ENCODE measurements at places on chromosomes 4 and X.

GRCh38 chr4:54942721-54943120 lies 182.7 kb downstream of the KDR start:
- no peak for DNase-seq

DNA sequence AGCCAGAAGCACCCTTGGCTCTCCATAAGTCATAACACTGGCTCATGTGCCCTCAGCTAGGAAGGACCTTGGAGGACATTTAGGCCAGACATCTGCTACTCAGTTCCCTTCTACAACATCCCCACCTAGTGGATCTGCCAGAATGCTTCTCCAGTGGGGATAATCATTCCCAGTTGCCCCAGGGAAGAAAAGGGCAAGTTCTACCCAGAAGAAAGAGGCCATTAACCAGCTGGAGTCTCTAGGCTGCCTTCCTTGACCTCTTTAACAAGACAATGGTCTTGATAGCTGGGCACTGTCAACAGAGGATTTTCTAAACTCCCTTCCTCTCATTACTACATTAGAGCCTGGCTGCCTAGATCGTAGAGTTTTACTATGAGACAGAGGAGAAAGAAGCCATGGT lies 42.0 kb downstream of the LGI2 start:
- no peak for DNase-seq

DNA sequence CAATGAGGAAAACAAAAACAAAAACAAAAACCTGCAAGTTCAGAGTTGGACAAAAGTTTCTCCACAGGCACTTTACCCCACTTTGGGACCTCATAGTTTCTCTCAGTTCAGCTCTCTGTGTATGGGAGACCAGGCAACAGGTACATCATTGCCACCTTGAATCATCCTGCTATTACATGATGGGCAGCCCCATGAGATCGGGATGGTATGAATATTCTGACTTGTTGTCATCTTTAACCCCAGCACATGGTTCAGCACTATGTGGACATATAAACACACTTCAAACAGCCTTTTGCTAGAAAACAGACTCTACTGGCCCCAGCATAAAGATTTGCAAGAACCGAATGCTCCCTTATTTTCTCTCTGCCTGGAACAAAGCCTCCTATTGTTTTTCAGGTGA lies 176.9 kb upstream of the SCML1 start:
- no peak for DNase-seq

DNA sequence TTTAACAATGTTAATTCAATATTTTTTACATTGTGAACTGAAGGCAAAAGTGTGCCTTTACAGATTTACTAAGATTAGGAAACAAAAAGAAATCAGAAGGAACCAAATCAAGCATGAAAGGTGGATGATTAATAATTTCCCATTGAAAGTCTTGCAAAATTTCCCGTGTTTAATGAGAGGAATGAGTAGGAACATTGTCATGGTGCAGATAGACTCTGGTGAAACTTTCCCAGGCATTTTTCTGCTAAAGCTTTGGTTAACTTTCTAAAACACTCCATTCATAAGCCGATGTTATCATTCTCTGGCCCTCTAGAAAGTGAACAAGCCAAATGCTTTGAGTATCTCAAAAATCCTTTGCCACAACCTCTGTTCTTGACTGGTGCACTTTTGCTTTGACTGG lies 1522.8 kb upstream of the PABPC4L start:
- DNase-seq: no peak

DNA sequence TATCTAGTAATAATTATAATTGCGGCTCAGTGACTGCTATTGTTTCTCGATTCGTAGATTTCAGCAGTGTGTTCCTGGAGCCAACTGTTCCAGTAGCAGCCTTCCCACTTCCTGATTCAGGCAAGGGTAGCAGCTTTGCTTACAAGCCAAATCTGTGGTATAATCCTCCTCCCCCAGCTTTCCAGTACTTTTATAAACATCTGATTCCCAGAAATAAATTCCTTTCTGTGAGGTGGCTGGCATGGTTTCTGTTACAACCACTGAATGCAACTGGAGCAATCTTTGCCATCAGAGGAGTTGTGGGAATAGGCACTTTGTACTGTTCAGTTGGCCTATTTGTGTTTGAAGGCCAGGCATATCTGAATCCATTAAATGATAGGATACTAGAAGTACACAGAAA lies 80.0 kb downstream of the GLRA3 start:
- no peak for DNase-seq

DNA sequence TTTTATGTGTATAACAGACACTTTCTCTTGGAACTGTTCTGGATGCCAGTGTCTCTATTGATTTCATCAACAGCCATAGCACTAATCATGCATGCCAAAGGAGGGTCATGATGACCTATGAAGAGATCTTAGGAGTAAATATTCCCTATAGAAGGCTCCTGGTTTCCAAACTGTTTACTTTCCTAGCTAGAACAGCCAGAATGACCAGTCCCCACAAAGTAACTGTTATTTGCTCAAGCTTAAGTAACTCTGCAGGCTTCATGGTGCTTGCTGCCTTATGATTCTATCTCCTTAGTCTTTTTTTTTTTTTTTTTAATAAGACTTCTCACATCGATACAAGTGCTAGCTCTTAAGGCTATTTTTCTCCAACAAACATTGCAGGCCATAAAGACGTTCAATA lies 12.4 kb downstream of the S100G start:
- DNase-seq: no peak

- no peak for DNase-seq
Observed at GRCh38 chr4:122456231-122457116, at the start of gene IL2. IL2 (minus strand) TSS chr4:122456725; CDS start chr4:122456440, 285 bp downstream.

DNA sequence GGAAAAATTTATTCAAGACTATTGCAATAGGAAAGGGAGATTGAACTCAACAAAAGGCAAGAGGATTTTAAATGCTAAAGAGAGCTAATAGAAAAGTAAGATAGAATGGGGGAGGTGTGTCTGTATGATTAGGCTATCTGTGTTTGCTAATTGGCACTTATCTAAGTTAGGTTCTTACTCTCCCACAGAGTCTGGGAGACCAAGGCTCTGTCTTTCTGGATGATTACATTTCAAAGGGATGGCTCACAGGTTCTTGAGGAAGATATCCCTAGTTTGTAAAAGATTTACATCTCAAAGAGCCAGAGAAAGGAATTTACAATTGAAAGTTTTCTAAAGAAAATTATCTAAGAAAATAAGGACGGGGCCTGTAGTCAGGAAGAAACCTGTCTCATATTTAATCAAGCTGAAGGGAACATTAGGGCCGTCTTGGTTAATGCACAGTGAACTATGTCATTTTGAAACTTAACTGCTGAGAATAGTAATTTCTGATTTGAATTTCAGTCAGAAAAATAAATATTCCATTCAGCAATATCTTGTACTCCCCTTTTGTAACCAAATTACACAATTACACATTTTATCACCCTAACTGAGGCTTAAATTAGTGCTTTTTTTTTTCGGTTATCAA lies 75.8 kb downstream of the MAGEB10 start:
- no peak for DNase-seq

- peak; percentile 1 for DNase-seq
Observed at GRCh38 chrX:151488677-151489076, 74.8 kb upstream of the PASD1 start.

GRCh38 chr4:71004281-71004851 lies 10.9 kb downstream of the DCK start:
- DNase-seq: no peak

DNA sequence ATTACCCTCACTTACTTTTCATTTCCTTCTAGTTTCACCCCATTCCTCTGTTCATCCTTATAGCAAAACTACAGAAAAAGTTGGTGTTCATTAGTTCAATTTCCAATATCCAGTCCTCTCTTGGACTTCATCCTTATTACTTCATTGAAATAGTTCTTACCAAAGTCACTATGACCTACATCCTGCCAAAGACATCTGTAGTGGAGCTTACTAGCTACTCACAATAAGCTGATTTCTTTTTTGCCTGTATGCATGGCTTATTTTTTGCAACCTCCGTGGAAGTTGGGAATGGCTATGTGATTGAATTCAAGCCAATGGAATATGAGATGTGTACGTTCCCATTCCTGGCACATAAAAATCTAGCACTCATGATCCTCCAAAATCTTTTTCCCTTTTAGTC lies 4.6 kb upstream of the CDKL2 start:
- no peak for DNase-seq

Data from stimulated activated CD4-positive, alpha-beta T cell treated with anti-CD3 and anti-CD28 coated beads, Interleukin-12 subunit alpha, Interleukin-12 subunit beta, amount 100 ng/mL, for 4 hours (primary cell).